Gastroesophageal sphincter (tissue), 4 donors: ENCODE measurements at places on chromosomes 7 and 10.

DNA sequence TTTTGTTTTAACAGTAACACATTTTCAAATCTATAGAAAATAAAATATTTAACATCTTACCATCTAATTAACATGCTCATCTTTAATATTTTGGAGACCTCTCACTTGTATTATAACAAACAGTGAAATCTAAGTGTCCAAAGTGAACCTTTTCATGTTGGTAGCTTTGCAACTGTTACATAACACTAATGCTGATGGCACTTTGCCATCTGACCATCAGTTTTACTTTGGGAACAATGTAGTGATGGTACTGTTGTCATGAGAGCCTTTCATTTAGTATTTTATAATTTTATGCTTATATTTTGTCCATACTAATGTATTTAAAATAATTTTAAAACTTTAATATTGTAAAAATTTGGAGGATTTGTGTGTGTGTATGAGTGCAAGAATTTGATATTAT lies 1017.0 kb upstream of the KCND2 start:
- ATAC-seq = no peak

- ATAC-seq = peak; percentile 54
These were observed 28.1 kb downstream of the XPNPEP1 start for GRCh38 chr10:109895095-109895818.

- no peak for ATAC-seq
These were observed 383.0 kb upstream of the PCDH15 start for GRCh38 chr10:55183993-55184392.

DNA sequence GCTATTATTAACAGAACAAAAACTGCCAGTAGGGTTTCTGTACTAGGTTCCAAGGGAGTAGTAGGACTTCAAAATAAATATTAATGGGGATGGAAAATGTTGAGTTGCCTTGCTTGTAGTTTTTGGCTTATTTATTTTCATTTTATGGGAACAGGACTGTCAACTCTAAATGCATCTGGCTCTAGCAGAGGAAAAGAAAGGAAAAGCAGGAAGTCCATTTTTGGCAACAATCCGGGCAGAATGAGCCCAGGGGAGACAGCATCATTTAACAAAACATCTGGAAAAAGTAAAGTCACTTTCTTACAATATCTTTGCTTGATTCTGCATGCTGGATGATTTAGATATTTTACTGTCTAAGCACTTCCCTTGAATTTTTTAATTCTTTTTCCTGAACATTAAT lies 69.4 kb downstream of the NOC3L start:
- peak; percentile 31 for ATAC-seq

DNA sequence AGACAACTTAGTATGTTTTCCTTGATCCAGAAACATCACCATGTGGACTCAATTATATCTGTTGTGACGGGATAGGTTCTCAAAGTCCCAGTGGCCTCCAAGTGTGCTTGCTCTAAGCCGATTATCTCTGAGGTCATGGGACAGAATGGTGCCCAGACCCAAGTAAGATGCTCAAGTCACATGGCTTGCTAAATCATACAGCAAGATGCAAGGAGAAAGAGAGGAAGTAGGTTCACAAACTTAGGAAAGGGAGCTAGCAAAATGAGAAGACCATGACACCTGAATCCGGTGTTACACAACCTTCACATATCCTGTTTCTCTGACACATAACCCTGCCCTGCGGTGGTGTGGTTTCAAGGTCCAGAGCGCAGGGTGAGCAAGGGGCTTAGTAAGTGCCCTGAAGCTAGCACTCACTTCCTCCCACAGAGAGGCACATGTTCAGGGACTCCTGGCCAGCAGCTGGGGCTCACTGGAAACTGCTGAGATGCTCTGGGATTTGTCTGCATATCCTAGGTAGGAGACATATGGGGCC lies 590.9 kb upstream of the ANKRD30A start:
- ATAC-seq = no peak

DNA sequence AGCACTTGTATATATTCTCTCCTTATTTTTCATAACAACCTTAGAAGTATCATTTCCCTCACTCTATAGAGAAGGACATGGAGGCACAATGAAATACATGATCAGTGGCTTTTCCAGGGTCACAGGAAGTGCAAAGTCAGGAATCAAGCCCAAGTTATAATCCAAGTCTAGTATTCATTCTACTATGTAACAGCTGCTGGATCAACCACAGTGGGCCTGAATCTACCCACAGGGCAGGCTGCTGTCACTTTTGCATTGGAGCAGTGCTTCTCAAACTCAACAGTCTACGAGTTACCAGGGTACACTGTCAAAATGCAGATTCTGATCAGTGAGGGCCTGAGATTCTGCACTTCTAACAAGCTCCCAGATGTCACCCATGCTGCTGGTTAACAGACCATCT lies 18.3 kb downstream of the ZDHHC16 start:
- ATAC-seq = no peak

DNA sequence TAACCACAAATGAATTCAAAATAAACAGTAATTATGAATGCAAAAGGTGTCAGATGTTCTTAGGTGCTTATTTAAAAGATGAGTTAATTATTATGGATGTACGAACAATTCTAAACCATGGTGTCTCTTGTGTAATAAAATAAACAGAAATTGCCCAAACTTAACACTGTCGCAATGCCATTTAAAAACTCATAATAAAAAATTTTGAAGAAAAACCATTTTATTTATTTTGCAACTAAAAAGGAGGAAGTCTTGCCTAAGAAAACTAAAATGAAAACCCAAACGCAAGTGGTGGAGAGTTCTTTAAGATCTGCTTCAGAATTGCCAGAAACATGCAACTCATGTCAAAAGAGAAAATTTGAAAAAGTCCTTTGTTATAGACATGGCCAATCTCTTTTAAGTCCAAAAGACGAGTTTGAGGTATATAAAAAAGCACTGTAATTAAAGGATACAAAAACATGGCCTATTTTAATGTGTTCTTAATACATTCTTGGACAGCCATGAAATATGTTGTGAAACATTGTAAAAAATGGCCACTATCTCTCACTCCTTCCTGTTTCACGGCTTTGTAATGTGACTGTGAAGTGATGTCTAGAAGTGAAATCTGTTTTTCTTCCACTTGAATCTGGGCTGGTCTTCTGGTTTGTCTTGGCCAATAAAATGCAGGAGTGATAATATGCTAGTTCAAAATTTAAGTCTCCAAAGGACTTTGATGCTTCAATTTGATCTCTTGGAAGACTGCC lies 322.9 kb downstream of the PRPF18 start:
- no peak for ATAC-seq

DNA sequence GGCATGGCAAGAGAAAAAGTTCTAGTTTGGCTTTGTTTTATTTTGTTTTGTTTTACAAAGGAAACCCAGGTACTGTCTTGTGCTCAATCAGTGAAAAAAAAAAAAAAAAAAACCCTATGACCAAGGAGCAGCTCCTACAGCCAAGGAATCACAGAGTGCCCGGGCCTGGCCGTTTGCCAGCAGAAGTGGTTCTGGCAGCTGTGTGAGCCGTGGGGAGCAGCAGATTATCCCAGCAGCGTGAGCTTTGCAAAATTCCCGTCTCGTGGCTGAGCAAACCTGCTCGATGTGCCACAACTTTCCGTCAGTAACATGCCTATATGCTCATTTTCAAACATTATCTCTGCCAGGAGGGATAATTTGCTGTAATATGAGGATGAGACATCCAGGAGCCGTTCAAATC lies 293.7 kb downstream of the POU6F2 start:
- no peak for ATAC-seq

DNA sequence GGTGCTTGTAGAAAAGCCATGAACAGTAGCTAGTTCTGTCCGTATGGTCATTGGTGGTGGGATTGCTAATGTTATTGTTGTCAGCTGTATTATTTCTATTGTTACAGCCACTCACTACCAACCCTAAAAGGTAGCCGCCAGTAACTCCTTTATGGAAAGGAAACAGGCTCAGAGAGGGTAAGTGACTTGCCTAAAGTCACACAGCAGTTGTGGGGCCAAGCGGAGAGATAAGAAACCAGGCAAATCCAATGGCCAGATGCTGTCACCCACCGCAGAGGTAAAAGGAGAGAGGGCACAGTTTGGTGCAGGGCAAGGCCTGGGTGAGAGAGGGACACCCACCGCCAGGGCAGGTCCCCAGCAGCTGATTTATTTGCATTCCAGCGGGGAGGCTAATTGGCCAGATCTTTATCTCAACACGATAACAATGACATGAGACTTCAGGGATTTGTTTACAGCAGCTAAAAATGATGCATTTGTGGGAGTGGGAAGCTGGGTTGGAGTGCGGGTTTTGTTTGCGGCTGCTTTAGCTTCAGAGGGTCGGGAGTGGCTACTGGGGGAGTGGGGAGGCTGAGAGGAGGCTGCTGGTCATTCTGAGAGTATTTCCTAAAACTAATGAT lies 8.6 kb upstream of the NKX2-3 start:
- no peak for ATAC-seq

- ATAC-seq = no peak
These were observed 604.0 kb upstream of the PFKP start for GRCh38 chr10:2463316-2463715.

GRCh38 chr7:607938-608337 lies 88.3 kb upstream of the PDGFA start:
- no peak for ATAC-seq

DNA sequence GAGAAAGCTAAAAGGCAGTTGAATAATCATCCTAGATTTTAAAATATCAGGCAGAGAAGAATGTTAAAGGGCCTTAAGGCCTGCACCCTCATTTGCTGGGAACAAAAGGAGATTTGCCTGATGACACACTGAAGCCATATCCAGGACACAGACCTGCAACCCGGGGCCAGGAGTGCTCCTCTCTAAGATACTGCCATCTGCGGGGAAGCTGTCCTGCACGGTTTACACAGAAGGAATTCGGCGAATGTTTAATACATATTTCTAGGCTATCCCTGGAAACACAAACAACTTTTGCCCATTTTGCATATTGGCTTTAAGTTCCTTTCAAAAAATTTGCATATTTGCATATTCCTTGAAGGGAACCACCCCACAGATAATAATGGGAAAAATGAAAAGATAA lies 52.3 kb downstream of the DYNC1I1 start:
- ATAC-seq = no peak

- ATAC-seq = no peak
These were observed 32.9 kb downstream of the CDC123 start for GRCh38 chr10:12228851-12229250.

DNA sequence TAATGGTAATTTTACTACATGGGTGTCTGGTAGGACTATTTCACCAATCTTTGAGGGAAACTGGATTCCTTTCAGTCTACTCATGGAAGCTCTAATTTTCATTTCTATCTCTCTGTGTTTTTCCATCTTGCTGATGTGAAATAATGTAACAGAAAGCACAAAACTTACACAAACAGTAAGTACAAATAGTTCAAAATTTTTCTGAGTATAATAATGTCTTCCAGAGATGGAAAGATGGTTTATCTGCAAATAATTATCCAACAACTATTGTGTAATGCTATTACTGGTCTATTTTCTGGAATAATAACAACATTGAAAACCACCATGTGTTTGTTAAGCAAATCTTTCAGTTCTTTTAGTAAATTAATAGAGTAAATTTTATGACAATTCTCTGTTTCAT lies 565.8 kb upstream of the MGMT start:
- peak; percentile 62 for ATAC-seq

GRCh38 chr7:77479536-77480088 lies 57.5 kb upstream of the PTPN12 start:
- ATAC-seq = no peak

DNA sequence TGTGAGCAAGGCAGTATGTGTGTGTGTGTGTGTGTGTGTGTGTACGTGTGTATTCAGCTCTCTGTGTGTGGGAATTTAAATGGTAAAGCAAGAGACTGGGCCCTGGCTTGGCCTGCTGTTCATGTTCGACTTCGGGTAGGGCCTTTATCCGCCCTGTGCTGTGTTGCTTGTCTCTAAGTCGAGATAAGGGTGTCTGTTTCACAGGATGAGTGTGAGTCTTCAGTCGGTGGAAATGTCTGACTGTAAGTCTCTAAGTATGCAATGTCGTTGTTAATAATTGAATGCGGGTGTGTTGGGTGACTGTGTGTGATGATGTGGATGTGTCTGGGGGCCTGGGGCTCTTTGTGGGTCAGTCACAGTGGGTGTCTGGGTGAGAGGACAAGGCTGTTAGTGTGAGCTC lies 34.8 kb downstream of the HIF1AN start:
- ATAC-seq = no peak

DNA sequence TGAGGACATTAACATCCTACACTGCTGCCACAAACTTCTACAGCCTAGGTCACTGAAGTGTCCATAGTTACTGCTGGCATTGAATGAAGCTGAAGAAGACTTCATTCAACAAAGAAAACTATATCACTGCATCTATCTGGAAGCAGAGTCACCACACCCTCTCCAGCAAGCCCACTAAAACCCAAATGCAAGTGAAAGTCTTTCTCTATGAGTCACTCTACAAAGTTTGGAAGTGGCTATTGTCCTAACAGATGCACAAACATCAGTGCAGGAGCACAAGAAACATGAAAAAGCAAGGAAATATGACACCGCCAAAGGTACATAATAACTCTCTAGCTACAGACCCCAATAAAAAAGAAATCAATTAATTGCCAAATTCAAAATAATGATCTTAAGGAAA lies 43.5 kb upstream of the CAMK2B start:
- no peak for ATAC-seq

GRCh38 chr7:17696422-17696821 lies 243.9 kb downstream of the SNX13 start:
- ATAC-seq = peak; percentile 96

DNA sequence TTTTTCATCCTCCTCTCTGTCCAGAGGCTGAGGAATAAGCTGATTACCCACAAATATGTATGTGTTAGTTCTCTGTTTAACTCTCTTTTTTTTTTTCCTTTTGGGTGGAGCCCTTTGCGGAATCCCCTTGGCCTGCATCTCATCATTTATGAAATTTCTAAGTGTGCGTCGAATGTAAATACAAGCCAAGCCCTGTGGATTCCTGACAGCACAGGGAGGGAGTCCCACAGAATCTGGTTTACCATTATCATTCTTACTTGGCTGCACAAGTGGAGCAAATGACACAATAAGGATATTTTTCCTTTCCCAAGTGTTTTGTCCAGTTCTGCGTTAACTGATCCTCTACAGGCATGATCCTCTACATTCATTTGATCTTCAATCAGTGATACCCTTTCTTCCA lies 11.4 kb downstream of the STK31 start:
- ATAC-seq = no peak

- no peak for ATAC-seq
These were observed 95.3 kb downstream of the LRRC4 start for GRCh38 chr7:127935847-127936376.

DNA sequence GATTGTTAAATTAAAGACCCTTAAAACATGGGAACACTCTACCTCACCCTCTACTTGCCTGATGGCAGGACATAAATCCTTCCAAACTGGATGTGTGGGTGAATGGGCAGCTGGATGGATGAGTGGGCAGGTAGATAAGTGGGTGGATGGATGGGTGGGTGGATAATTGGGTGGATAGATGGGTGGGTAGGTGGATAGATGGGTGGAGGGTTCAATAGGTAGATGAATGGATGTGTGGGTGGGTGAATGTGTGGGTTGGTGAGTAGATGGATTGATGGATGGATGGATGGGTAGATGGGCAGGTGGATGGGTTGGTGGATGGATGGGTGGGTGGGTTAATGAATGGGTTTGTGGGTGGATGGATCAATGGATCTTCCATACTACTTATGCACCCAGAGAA lies 18.9 kb upstream of the FFAR4 start:
- ATAC-seq = no peak
